SIG-M5 (cell line): ENCODE measurements at places on chromosomes 13 and 19.

- DNase-seq, result no peak
These were observed 14.5 kb downstream of the SHISA2 start for GRCh38 chr13:26037302-26037701.

DNA sequence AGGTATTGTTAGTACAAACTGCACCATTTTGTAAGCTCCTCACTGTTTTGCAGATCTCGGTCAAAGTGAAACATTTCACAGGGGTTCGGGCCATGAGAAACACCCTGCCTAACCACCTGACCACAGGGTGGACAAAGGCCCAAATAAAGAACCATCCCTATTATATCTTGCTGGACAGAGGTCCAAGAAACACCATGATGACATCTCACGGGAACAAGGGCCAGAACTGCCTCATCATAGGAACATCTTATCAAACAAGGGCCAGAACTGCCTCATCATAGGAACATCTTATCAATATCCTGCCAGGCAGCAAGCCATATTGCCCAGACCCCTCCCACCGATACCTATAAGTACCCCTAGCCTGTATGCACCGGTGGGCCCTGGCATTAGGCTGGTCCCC is 99.7 kb downstream of the PCDH9 start:
- DNase-seq, result no peak

DNA sequence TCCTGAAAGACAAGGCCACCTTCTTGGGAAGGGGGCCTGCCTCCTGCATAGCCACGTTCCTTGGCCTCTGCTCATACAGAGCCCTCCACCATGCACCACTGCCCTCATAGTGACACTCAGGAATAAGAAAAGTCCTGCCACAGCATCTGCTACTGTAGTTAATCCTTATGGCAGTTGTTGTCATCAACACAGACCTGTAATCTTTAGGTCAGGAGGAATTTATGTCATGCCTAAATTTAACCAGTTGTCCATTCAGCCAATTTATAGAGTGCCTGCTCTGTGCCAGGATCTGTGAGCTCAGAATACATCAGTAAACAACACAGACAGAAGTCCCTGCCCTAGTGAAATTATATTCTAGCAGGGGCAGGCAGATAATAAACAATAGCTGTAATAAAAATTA is 44.4 kb downstream of the FAM124A start:
- no peak for DNase-seq

GRCh38 chr13:102555914-102556553 is 40.8 kb upstream of the TPP2 start:
- no peak for DNase-seq

DNA sequence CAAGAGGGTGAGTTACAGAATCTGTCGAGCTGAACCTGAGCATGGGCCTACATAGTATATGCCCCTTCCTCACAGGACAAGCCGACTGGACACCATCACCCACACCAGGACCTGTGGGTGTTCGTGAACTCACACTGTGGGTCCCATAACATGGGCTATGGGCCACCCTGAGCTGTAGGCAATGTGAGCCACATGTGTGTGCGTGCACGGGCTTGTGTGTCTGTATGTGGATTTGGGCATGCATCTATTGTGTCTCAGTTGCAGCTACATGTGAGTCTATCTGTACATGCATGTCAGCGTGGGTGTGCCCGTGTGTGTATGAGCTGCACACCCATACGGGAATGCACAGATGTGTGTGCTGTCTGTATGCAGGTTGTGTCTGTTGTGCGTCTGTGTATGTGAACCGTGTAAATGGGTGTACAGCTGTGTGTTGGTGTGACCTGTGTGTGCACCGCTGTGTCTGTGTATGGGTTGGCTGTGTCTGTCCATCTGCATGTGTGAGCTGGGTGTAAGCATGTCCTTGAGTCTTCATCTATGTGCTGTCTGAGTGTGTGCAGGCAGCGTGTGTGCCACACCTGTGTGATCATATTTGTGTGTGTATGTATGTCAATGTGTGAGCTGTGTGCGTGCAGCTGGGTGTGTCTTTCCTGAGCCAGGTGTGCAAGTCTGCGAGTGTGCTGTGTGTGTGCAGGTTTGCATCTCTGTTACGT is 1.7 kb downstream of the NOTCH3 start:
- no peak for DNase-seq

DNA sequence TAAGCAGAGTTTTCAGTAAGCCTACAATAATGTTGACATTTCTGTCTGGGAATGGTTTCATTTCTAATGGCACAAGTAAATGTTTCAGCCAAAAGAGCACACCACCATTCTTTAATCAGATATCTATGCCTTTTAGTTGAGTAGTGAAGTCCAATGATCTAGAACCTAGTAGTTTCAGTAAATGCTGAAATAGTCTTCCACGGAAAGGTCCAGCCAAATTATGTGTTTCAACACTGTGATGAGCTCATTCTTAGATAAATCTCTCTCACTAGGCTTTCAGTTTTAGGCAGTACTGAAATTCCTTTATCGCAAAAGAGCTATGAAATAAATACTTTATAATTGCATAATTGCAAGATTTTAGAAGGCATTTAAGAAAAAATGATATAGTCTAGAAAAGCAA is 816.8 kb upstream of the PCDH9 start:
- DNase-seq, result no peak

- no peak for DNase-seq
These were observed 5.0 kb downstream of the IZUMO4 start for GRCh38 chr19:2101417-2102335.

GRCh38 chr13:34310539-34310938 is 492.6 kb downstream of the RFC3 start:
- no peak for DNase-seq

DNA sequence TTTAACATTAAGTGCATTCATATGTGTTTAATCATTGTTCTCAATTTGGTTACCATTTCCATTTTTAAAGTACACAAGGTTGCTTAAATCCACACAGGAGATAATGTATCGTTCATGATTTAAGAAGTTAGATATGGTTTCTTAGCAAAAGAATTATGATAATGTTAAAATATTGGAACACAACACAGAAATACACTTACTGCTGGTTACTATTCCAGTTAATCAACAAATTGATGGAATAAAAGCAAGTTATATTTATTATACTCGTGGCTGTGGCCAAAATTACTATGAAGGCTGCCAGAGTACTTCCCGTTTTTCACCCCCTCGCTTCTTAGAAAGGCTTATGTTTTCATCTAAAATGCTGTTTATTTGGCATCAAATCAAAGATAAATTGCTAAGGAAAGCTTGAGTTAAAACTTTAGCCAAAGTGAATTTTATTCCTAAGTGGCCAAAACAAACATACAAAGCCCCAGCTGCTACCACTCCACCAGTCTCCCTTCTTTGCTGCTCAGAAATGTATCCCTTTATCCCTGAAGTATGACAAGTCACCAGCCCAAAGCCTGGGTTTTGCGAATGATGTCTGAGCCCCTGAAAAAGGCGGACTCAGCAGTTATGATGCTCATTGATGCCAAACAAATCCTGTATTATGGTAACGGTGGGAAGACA is 27.7 kb downstream of the LCP1 start:
- DNase-seq, result no peak

DNA sequence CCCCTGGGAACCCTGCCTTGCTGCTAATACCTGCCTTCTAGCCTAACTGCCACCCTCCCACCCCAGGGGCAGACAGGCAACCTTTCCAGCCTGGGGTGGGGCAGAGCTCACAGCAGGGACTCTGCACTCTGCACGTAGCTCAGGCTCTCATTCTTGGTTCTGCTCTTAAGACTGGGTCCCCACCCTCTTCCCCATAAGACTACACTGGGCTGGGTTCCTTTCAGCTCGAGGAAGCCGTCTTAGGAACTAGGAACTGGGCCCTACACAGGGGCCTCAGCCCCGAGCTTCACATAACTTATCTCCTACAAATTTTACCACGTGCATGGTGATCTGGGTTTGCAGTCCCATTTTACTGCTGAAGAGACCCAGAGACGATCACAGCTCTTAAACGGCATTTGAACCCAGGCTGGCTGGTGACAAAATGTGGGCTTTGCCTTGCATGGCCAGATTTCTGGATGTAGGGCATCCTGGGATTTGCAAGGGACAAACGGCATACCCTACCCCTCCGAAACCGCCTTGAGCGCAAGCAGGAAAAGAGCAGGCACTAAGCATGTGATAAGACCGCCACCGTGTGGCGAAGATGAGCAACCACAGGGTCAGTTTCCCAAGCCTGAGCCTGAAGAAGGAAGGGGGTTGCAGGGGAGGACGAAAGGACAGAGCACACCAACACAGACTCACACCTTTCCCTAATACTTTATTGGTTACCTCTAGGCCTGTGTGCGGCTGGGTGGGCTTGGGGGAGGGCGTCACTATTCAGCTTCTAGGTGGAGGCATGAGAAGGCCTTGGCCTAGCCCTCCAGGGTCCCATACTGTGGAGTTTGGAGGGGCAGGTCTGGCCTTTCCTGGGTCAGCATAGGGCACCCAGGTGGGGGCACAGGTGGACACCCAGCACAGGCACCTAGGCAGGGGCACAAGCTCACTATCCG is 5.1 kb downstream of the JUNB start:
- no peak for DNase-seq

DNA sequence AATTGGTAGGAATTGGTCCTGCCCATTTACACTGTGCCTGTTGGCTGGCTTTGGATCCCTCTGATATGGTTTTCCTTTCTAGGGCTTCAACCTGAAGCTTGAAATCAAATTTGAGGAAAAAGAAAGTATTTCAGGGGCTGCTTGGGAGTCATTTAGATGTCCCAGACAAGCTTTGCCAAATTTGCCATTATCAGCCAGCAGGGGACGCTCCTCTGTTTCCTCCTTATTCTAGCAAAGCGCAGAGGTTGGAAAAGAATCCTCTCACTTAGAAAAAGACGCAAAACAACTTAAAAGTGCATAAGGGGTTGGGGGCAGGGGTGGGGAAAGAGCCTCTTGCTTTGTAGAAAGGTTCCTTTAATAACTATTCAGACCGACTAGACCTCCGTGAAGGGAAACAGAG is 1211.1 kb upstream of the PCDH20 start:
- no peak for DNase-seq

DNA sequence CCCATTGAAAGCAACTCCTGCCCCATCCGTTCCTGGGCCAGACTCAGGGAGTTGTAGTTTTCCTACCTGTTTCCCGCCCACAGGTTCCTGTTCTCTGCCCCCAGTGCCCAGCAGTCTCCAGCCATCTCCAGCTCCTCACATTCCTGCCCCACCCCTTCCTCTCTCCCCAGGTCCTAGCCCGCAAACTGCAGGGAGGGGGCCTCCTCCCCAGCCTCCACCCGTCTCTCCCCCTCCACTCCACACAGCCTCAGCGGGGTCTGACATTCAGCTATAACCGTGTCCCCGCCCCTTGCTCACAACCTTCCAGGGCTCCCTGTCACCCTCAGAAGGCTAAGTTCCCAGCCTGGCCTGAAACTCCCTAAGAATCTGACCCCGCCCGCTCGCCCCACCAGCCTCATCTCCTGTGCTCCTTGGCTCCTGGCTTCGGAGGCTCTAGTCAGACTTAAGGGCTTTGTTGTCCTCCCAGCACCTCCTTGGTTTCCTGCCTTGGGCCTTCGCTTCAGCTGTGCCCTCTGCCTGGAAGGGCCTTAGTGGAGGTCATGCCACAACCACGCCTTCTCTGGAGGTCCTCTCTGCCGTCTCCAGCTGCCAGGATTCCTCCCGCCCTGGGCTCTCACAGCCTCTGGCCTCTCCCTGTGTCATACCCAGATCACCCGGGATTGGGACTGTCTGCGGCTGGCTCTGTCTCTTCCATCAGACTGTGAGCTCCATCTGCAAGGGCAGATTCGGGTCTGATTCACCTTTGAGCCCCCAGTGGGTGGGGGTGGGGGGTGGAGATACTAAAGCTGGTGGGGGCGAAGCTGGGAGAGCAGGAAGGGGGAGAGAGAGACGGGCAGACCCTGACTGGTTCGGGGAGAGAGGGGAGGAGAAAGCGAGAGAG is 5.1 kb upstream of the SPACA6 start:
- DNase-seq, result no peak

GRCh38 chr13:26992951-26993719 is 178.5 kb downstream of the USP12 start:
- no peak for DNase-seq

DNA sequence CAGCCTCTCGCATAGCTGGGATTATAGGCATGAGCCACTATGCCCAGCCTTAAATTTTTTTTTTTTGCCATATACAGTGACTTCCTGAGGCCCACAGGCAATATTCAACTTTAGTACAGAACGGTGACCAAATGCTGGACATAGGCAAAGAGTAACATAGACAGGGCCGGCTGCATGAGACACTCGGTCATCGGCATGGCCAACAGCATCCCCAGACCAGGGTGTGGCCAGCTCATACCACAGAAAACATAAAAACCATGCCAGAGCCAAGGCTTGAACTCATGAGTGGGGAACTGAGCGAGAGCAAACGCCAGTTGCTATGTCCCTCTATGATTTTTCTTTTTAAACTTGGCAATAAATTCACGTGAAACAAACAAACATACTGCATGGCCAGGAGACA is 17.0 kb downstream of the KANK2 start:
- DNase-seq, result no peak

GRCh38 chr13:35843272-35843671 is 287.9 kb downstream of the DCLK1 start:
- no peak for DNase-seq

- no peak for DNase-seq
These were observed 380.3 kb downstream of the MYO16 start for GRCh38 chr13:109009756-109010155.

GRCh38 chr19:16569609-16570320 is 2.5 kb downstream of the SLC35E1 start:
- DNase-seq, result no peak

DNA sequence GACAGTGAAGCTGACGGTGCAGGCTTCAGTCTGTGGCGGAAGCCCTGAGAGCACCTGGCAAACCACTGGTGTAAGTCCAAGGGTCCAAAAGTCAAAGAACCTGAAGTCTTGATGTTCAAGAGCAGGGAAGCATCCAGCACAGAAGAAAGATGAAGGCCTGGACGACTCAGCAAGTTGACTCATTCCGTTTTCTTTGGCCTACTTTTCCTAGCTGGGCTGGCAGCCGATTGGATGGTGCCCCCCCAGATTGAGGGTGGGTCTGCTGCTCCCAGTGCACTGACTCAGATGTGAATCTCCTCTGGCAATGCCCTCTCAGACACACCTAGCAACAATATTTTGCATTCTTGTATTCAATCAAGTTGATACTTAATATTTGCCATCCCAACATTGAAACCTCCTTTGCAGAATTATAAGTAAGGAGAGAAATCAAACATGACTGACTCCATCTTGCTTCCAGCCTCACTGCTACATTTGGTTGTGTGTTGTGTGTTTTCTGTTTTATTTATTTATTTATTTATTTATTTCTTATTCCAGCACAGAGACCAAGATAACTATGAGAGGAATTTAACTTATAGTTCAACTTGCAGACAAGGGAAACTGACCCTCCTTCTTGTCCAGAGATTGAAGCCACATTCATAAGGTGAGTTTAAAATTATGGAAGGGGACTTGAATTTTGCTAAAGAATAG is 32.8 kb downstream of the IGFL2 start:
- no peak for DNase-seq

DNA sequence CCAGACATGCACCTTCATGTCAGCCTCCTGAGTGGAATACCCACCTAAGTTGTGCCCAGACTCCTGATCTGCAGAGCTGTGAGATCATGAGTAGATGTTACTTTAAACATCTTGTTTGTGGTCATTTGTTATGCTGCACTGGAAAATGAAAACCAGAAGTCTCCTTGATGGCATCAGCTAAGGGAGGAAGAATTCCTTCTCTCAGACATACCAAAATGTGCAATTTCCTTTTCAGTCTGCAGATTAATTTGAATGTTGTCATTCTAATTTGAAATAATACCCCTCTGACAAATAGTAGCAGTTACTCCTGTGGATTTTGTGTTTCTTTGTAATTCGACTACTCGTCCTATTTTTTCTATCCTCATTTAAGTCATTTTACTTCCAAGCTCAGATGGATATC is 59.3 kb downstream of the ITGBL1 start:
- no peak for DNase-seq
